PC-3 (cell line): ENCODE measurements at places on chromosomes 6 and 20.
A peak's percentile ranks its signal among the peaks of the same experiment; 100 is the strongest.

- no peak overlapping the region for H3K27ac ChIP-seq
- no peak for DNase-seq
- H3K36me3 ChIP-seq = no peaks in the 10 kb centered on the region
- H3K4me1 ChIP-seq = 0 out of 2 replicates have a peak, but pooled peaks cover 6% of the 10 kb centered on the region
- H3K4me3 ChIP-seq = no peak overlapping the region
Measured at GRCh38 chr6:134315189-134315588, 2.7 kb downstream of the SGK1 start.

GRCh38 chr20:37102571-37102970 is 6.8 kb upstream of the RBL1 start:
- no peaks in the 10 kb centered on the region for H3K36me3 ChIP-seq
- DNase-seq = no peak
- H3K4me1 ChIP-seq = no peaks in the 10 kb centered on the region

- H3K4me3 ChIP-seq = no peak overlapping the region
- H3K27me3 ChIP-seq = no peaks in the 10 kb centered on the region
- H3K4me1 ChIP-seq = 0 out of 2 replicates have a peak, but pooled peaks cover 7% of the 10 kb centered on the region
- no peaks in the 10 kb centered on the region for H3K36me3 ChIP-seq
Measured at GRCh38 chr6:52596371-52597028, 19.6 kb upstream of the TRAM2 start.

DNA sequence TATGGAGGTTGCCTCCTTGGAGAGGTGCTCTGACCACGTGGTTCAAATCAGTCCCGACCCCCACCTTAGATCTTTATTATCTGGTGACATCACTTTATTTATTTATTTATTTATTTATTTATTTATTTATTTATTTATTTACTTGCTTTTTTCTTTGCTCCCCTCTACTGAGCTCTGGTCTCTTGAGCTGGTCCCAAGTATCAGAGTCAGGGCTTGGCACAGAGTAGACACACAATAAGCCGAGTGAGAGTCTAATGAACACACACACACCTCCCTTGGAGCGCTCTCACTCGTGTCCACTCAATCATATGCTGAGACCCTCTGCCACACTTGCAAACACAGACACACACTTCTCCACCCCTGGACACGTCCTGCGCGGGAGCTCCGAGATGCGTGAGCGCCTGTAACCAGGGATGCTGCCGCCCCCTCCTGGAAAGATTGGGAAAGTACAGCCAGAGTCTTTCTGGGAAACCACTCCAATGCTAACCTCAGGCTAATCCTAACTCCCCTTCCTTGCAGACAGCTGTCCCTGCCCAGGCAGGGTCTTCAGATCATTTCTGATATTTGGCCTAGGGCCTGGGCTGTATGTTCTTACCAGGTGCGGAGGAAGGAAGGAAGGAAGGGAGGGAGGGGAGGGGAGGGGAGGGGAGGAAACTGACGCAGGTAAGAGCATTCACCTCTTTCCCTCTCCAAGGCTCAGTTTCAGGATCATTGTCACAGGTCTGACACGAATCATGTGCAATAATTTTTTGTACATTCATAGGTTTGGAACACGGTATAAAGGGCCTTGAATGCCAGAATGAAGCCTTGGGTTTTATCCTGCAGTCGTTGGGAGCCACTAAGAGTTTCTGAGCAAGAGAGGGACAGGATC is 70.9 kb downstream of the STK35 start:
- H3K4me1 ChIP-seq = no peaks in the 10 kb centered on the region
- DNase-seq = peak; percentile 74
- H3K4me3 ChIP-seq = no peak overlapping the region; the same call in 1 of the 2 replicates
- H3K27me3 ChIP-seq = peaks cover 40% of the 10 kb centered on the region

DNA sequence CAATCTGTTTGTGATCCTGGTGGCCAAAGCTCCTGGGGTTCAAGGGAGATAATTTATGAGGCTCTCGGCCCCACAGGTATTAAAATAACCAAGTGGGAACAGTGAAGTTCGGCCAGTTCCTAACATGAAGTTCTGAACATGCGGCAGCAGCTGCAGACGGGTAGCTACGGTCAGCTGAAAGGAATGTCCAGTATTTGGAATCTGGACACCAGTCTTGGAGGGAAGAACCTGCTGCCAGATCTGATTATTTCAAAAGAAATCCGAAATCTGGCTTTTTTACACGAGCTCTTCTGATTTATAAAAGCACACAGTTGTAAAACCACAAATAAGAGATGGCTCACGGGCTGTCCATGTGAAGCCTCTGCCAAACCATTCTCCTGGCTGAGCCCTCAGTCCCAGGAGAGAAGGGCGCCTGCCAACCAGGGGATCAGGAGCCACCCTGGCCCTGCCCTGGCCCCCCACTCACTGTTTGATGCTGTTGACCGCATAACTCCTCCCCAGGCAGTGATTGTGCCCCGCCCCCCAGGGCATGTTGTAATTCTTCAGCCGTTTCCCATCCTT is 28.2 kb upstream of the KCNB1 start:
- H3K4me3 ChIP-seq = no peak overlapping the region
- H3K27me3 ChIP-seq = peaks cover 85% of the 10 kb centered on the region
- no peaks in the 10 kb centered on the region for H3K36me3 ChIP-seq
- peaks cover 6% of the 10 kb centered on the region; the same call in 1 of the 2 replicates for H3K4me1 ChIP-seq

DNA sequence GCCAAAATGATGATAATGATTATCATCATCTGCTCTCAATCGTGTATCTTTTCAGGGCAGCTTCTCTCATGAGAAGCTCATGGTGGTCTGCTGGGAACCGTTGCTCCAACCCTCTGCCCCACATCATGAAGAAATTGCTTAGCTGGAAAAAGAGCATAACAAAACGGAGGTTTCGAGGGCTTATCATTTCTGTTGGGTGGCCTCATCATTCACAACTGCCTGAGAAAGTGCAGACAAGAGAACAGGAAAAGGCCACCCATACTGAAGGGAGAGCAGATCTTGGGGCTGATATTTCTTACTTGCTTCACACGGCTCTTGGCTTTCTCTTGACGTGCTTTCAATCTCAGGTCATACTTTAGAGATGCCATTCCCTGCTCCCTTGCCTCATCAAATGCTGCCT is 471.6 kb downstream of the CD83 start:
- no peak for DNase-seq
- H3K27me3 ChIP-seq = no peaks in the 10 kb centered on the region
- no peaks in the 10 kb centered on the region for H3K4me1 ChIP-seq
- no peaks in the 10 kb centered on the region for H3K36me3 ChIP-seq
- no peak overlapping the region for H3K27ac ChIP-seq

DNA sequence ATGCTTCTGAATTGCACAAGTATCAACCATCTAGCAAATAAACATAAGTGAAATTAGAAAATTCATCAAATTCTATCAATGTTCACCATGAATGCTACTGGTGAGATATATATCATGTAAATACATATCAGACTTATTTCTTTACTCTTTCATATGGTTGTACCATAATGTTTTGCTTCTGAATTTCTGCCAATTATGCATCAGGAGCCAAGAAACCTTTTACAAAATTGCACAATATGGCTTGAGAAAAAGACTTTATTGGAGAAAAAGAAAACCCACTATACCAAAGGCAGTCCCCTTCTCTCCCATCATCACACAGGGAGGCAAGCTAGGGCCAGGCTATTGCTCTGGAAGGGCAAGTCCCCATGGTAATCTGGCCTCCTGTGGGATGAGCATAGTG is 402.6 kb downstream of the C6orf118 start:
- no peaks in the 10 kb centered on the region for H3K27me3 ChIP-seq
- no peaks in the 10 kb centered on the region for H3K36me3 ChIP-seq
- H3K27ac ChIP-seq = no peak overlapping the region
- DNase-seq = no peak

DNA sequence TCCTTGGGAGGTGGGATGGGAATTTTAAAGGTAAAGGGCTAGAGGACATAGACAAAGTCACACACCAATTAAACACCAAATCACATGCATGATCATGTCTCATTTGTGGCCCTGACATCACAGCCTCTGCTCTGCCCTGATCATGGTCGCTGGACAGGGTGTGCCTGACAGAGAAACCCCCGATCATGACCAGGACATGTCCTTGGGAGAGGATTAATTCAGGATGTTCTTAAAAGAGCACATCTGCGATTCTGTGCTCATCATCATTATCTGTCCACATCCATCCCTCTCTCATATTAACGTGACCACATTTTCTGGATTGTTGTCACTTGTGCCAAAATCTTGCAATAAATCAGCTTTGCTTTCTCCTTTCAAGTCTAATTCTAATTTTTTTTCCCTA is 7.7 kb upstream of the PBOV1 start:
- no peaks in the 10 kb centered on the region for H3K27me3 ChIP-seq
- no peak overlapping the region for H3K27ac ChIP-seq
- peaks cover 35% of the 10 kb centered on the region for H3K4me1 ChIP-seq
- no peak overlapping the region for H3K4me3 ChIP-seq
- no peaks in the 10 kb centered on the region for H3K36me3 ChIP-seq
